BJ (cell line): ENCODE measurements at places on chromosomes 12 and 14.

GRCh38 chr12:55823419-55823818 is 5.6 kb downstream of the ORMDL2 start:
- DNase-seq = no peak

DNA sequence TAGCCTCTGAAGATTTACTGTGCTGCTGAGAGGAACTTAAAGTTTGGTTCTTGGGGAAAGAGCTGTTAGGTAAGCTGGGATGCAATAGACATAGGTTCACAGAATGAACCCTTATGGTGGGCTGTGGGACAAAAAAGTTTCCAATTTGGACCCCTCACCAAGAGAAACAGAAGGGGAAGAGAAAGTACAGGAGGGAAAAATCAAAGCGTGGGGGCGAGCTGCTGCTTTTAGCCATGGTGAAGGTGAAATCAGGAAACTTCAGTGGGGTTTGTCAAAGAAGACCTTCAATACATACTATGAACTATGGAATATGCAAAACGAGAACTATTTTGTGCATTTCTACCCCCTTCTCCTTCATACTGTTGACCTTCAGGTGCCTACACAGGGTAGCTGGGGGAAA is 10.6 kb upstream of the NINJ2 start:
- DNase-seq = no peak

GRCh38 chr12:8847435-8847834 is 25.0 kb downstream of the A2ML1 start:
- no peak for DNase-seq

DNA sequence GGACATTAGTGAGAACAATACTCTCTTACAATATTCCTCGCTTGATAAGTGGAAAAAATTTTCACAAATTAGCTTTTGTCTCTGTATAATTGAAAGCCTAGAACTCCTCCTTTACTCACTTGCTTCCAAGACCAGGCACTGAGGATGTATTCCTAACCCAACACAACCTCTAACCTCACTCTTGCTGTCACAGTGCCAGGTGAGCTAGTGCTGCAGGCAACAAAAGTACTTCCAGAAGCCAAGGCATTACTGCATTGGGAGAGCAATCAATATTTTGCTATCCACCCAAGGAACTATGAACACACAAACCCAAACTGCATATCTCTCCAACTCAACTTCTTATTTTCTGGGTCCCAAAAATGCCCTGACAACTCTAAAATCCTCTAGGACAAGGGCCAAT is 1081.0 kb downstream of the VRK1 start:
- no peak for DNase-seq

DNA sequence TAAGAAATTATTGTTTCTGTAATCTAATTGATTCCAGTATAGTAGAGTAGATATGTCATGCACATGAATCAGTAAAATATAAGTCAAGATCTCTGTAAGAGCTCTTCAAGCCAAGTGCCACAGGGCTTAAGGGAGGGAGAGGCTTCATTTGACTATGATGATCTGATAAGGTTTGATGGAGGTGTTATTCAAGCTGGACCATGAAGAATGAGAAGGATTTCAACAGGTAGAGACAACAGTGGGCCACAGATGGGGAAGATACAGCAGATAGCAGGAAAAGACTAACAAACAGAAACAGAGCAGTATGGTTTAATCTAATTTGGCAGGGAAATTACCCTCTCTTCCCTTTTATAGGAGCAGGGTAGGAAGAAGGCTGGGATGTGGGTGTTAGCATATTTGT is 40.6 kb upstream of the FKBP4 start:
- no peak for DNase-seq

GRCh38 chr14:63543826-63544406 is 739 bp upstream of the PPP2R5E start:
- no peak for DNase-seq

GRCh38 chr12:88546226-88546625 is 34.0 kb downstream of the KITLG start:
- no peak for DNase-seq

DNA sequence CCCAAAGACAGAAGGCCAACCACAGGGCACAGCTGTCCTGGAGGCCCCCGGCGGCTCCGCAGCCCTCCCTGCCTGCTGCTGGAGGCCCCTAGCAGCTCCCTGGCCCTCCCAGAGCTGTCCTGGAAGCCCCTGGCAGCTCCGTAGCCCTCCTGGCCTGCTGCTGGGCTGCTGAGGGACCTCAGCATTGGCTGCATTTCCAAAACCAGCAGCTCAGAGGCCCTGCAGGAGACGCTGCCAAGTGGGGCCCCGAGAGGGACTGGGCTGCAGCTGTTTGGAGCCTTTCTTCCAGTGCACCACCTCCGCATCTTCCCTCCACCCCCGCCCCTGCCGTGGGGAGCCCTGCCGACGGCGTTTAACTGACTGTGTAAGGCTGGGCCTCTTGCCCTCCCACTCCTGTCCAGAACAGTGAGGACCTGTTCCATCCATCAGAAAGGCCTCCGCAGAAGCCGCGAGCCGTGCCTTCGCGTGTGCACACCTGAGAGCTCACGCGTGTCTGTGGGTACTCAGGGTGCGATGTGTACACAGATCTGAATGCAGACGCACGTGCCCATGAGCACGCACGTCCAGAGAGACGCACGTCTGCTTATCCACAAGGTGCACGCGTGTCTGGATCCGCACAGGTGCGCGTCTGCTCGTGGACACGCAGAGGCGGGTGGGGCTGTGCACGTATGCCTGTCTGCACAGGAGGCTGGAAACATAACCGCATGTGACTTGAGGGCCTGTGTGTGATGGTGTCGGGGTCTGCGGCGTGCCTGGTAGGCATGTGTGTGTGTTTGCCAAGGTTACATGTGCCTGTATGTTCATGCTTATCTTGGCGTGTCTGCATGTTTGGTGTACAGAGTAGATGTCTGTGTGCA is 57.0 kb upstream of the FBRSL1 start:
- no peak for DNase-seq

DNA sequence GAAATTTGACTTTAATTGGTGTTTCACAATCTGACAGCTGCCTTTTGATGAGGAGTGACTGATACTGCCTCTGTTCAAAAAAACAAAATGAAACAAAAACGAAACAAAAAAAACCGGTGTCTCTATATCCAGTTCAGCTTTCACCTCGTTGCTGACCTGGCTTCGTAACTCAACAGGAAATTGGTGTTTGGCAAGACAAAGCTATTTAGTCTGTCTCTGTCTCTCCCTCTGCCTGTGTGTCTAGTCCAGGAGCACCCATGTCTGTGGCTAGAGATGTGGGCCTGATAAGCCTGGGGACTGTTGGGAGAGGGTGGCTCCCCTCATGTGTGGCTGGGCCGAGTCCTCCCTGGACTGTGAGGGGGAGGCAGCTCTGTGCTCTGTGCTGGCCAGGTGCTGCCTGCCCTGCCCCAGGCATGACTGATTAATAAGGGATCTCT is 11.3 kb downstream of the CACNA1C start:
- DNase-seq = no peak

- DNase-seq = no peak
These were observed 946 bp downstream of the RNU4-2 start for GRCh38 chr12:120290609-120291305.

DNA sequence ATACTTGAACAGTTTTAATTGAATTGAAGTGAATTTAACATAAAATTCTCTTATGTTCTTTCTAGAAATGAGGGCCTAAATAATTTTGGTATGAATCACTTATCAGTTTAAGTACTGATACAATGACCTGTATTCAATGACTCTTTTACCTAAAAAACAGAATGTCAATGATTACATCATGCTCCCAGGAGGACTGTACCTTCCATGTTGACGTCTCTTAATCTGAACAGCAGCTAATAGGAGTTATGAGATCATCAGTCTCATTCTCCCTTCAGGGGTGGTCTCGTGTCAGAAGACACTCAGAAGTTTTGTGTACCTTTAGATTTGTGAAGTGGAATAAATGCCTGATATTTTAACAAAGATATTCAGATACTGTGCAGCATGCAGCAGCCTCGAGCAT is 206.3 kb downstream of the CNTN1 start:
- no peak for DNase-seq

DNA sequence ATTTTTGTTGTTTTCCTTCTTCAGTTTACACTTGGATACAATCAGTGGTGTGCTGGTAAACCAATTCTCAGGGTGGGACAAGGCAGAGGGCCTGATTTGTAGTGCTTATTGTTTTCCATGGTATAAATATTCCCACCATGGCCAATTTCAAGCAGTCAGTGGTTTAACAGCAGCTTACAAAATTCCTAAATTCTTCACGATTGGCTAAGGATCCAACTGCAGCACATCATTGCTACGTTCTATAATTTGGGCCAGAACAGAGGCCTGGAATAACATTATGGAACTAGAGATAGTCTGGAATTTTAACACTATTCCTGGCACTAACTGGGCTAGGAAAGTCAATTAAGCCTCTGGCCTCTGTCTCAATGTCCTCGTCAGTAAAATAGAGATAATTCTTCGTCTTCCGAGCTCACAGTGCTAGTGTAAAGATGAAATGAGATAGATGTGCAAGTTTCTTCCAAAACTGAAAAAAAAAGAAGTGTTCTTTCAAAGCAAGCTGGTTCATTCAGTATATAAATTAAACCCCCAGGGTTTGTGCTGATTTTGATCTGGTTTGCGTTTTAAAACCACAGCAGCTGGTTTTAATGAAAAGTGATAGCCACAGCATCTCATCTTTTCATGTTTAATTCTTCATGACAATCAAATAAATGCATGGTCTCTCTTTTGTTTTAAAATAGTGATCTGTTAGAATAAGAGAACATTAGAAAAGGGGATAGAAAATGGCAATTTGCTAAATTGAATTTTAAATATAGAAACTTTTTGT is 104.1 kb downstream of the EPS8 start:
- DNase-seq = no peak

DNA sequence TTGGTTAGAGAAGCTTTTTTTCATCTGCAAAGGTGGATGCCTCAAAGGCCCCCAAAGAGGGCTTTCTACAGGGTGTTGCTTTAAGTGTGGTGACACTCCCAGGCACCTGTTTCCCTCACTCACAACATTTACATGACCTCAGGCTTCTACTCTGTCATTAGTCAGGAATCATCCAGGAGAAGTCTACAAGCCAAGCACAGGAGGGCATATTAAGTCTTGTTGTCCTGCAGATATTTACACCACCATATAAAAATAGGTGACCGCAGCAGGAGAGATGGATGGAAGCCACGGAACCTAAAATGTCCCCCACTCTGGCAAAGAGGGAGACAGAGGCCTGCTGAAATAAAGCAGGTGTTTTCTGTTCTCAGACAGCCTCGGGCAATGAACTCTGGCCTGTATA is 7.5 kb upstream of the DPF3 start:
- no peak for DNase-seq

DNA sequence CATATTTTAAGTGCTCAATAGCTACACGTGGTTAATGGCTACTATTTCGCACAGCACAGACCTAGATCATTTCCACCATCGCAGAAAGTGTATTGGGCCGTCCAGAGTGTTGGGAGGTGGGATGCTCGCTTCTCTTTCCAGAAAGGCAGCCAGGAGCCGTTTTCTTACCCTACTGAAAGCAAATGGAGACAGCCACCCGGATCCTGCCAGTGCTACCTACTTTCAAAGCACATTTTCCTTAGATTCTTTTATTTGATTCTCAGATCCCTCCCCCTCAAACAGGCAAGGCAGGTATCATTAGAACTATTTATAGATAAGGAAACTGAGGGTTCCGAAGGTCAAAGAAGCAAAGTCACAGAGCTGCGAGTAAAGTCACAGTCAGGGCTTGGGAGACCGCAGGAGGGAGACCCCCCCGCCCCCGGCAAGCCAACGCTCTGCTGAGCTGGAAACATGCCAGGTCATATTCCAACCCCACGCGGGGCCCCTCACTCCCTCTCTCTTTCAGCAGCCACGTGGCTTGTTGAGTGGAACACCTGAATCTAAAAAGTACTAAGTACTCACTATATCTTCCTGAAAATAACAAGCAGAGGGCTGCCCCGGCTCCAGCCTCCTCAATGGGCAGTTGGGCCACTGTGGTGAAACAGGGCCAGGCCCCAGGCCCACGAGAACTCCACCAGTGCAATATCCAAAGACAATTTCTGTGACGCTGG is 36.2 kb downstream of the PRIMA1 start:
- DNase-seq = no peak

GRCh38 chr12:750366-751191 is 1.8 kb upstream of the WNK1 start:
- DNase-seq = no peak

GRCh38 chr12:113135178-113136127 is at the start of gene RASAL1:
RASAL1 (minus strand) TSS chr12:113135761; CDS start chr12:113135462, 299 bp downstream.
- DNase-seq = no peak

GRCh38 chr12:128801879-128802391 is 21.8 kb downstream of the SLC15A4 start:
- no peak for DNase-seq
